Stimulated activated CD8-positive, alpha-beta memory T cell treated with anti-CD3 and anti-CD28 coated beads, Interleukin-4, amount 100 ng/mL, for 4 hours (primary cell): ENCODE measurements at places on chromosomes 4 and X.

DNA sequence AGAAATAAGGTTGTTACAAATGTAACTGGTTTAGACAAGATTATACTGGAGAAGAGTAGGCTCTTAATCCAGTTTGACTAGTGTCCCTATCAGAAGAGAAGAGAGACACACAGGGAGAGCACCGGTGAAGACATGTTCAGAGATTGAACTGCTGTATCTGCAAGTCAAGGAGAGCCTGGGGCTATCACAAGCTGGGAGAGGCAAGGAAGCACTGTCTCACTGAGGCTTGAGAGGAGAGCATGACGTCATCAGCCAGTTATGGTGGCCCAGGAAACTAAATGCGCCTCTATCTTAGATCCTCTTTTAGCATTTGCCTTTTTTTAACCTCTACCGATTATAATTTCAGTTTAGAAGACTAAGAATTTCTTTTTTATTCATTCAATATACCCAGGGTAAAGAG lies 583.4 kb downstream of the TRAM1L1 start:
- DNase-seq: no peak

GRCh38 chr4:147542229-147542990 lies 61.5 kb downstream of the EDNRA start:
- no peak for DNase-seq

GRCh38 chr4:184359888-184360287 lies 114.5 kb downstream of the IRF2 start:
- no peak for DNase-seq

GRCh38 chr4:169659716-169660670 lies 39.6 kb downstream of the CLCN3 start:
- peak; percentile 55 for DNase-seq

DNA sequence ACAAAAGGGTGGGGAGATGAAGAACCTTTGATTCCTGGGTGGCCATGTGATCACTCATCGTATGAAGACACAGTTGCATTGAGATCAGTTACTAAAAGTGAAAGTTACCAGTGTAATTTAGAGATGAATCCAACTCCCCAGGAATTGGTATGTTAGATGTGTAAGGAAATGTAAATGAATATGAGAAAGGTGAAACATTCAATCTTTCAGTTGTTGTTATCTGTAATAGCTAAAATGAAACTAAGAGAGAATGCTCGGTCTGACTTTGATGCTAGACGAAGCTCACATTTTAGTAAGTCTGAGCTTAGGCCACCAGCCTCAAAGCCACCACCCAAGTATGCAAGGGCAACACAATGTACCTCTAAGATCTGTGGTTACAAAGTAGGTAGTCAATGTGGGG lies 194.3 kb upstream of the POF1B start:
- no peak for DNase-seq

GRCh38 chrX:318068-318738 lies 393 bp downstream of the GTPBP6 start:
- peak; percentile 94 for DNase-seq

DNA sequence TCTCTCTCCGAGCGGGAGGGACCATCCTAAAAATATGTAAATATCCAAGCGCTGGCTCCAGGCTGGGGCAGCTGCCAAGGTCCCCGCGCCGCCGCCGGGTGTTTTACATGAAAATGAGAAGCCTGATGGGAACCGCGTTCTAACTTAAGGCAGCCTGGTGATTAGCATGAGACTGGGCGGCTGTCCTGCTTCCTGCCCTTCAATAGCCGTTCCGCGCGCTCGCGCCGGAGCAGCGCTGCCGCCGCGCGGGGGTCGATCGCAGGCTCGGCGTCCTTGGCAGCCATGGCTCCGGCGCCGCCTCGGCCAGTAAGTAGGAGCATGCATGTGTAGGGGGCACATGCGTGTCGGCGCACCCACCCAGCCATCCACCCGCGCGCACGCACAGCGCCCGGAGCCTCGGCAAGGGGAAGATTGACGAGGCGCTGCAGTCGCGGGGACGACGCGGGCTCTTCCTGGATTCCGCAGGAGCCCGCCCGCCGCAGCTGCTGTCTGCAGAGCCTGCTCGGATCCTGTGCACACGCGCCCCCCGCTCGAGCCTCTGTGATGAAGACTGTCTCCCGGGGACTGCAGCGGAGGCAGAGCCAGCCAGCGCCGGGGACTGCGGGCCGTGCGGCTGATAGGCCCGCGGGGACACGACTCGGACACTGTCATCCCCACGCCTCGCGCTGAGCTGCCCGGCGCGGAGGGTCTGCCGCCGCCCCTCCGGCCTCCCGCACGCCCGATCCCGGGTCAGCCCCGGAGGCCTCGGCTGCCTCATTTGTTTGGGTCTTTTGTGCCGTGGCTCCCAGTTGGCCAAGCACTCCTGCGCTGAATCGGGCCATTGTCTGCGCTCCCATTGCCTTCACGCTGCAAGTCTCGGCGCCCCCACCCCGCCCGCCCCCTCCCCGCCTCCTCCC lies 734 bp downstream of the STOX2 start:
- no peak for DNase-seq
